ENCODE measurements at places on chromosomes 13 and 19. TPM values are rescaled to one million over a fixed set of nuclear protein-coding genes. Genes with fewer than 3 reads are reported as not detected.

The CDC42EP5 gene
- total RNA-seq, result 6.6 TPM

The NLRP12 gene
- total RNA-seq, result 0.05 TPM

The SWSAP1 gene
- 4.8 TPM for total RNA-seq

The CD70 gene
- total RNA-seq, result 116 TPM

The RNF17 gene
- 0.37 TPM for total RNA-seq

The FCGBP gene
- total RNA-seq, result 0.19 TPM

The PSG2 gene
- total RNA-seq, result not detected

The UBE2L5 gene
- total RNA-seq, result 0.05 TPM

The DLL3 gene
- 7.8 TPM for total RNA-seq

Data from A375 (cell line).